ENCODE measurements at places on chromosomes 16 and 17. TPM values are rescaled to one million over a fixed set of nuclear protein-coding genes. Genes with fewer than 3 reads are reported as not detected.

Gene POLG2
- total RNA-seq, result 5.6 TPM

Gene TEKT5
- total RNA-seq, result not detected

Gene ZP2
- total RNA-seq, result 0.22 TPM

Gene C1QTNF8
- not detected for total RNA-seq

DNA sequence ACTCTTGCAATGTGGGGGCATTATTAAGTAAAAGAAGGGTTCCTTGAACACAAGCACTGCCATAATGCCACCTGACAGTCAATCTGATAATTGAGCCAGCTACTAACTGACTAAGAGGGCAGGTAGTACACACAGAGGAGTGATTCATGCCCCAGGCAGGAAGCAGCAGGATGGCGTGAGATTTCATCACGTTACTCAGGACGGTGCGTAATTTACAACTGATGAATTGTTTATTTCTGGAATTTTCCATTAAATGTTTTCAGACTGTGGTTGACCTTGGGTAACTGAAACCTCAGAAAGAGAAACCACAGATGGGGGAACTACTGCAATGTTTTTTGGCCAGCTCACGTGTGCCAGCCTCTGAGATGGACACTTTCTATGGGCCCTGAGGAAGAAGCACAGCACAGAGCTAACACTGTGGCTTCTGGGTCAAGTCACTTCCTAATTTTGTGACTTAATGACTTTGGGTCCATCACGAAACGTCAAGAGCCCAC, 46.7 kb downstream of the C17orf67 start:
- DNase-seq, result peak; percentile 97

DNA sequence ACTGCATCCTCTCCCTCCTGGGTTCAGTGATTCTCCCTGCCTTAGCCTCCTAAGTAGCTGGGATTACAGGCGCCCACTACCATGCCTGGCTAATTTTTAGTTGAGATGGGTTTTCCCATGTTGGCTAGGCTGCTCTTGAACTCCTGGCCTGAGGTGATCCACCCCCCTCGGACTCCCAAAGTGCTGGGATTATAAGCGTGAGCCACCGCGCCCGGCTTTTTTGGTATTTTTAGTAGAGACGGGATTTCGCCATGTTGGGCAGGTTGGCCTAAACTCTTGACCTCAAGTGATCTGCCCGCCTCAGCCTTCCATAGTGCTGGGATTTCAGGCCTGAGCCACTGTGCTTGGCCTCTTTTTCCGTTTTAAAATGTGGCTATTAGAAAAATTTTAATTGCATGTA, 343.8 kb upstream of the RBFOX1 start:
- DNase-seq, result no peak

DNA sequence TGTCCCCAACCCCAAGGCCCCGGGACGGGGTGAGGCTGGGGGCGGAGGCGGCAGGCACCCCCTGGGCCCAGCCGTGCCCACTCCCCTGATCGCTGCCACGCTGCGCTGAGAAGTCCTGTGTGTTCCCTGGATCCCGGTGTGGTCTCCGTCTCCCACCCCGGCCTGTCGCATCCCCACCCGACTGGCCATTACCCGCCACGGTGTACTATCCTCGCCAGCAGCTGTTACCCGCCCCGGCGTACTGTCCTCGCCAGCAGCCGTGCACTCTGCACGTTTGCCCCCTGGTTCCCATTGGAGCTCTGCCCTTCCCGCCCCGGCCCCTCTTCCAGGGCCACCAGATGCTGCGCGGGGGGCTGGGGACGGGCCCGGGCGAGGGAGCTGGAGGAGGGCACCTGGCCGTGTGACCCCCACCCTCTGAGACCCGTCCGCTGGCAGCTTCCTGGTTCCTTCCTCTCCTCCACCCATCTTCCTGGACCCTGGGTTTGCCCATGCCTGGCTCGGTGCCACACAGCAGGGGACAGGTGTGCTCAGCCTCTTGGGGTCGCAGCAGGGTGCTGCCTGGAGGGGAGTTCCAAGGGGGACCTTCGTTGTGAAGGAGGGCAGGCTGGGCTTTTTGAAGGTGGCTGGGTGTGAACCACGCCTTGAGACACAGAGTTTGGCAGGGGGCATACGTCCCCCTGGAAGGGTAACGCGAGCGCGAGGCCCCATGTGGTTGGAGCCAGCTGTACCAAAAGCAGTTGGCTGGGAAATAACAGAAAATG, 19.7 kb downstream of the BAHCC1 start:
- no peak for DNase-seq

DNA sequence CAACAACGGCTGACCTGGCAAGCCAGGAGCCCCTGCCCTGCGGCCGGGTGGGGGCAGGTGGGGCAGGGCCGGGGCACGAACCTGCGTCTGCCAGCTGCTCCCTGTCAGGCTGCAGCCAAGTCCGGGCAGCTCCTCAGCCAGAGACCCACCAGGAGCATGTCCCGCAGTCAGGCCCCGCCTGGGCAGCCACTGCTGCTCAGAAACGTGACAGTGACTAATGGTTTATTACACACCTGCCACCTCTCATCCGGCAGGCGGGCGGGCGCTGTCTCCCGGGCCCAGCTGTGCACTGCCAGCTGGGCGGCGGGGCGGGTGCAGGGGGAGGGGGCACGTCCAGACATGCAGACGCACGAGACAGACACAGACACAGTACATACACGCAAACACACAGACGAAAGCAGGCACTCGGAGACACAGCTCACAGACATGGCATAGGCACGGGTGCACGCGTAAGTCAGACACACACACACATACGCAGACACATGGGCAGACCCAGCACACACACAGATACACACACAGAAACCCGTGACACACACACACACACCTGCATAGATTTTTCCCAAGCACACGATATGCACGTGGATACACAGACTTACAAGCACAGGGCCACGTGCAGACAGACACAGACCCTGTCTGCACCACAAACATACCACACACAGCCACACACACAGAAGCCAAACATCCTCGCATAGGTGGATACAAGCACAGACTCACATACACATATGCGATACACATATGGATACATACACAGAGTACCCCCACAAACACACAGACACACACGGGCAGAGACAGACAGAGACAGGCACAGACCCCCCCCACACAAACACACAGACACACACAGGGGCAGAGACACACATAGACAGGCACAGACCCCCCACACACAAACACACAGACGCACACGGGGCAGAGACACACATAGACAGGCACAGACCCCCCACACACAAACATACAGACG, 248.3 kb upstream of the CIBAR2 start:
- no peak for DNase-seq

- DNase-seq, result no peak
Observed at GRCh38 chr16:164827-165538, 795 bp upstream of the HBM start.

- DNase-seq, result no peak
Observed at GRCh38 chr17:57124053-57124452, 39.0 kb downstream of the AKAP1 start.

- peak; percentile 20 for DNase-seq
Observed at GRCh38 chr17:44970136-44970741, 2.1 kb upstream of the C1QL1 start.

DNA sequence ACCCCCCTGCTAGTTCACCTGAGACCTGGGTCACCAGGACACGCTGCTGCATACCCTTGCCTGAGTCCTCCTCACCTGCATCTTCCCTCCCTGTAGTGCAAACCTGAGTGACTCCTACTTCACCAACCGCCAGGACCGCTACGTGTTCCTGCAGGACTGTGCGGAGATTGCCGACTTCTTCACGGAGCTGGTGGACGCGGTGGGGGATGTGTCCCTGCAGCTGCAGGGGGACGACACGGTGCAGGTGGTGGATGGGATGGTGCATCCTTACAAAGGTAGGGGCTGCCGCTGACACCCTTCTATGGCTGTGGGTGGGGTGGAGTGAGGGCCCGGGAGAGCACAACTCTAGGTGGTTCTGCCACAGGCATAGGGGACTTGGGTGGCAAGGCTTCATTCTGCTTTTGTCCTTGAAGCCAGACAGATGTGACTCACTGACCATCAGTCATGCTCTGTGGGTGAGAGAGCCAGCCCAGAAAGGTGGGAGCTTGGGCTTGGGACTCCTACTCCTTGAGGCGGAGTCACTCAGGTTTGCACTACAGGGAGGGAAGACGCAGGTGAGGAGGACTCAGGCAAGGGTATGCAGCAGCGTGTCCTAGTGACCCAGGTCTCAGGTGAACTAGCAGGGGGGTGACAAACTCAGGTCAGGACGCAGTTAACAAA, 22.3 kb downstream of the PGS1 start:
- no peak for DNase-seq

GRCh38 chr16:90077757-90078578, 837 bp upstream of the PRDM7 start:
- peak; percentile 25 for DNase-seq

DNA sequence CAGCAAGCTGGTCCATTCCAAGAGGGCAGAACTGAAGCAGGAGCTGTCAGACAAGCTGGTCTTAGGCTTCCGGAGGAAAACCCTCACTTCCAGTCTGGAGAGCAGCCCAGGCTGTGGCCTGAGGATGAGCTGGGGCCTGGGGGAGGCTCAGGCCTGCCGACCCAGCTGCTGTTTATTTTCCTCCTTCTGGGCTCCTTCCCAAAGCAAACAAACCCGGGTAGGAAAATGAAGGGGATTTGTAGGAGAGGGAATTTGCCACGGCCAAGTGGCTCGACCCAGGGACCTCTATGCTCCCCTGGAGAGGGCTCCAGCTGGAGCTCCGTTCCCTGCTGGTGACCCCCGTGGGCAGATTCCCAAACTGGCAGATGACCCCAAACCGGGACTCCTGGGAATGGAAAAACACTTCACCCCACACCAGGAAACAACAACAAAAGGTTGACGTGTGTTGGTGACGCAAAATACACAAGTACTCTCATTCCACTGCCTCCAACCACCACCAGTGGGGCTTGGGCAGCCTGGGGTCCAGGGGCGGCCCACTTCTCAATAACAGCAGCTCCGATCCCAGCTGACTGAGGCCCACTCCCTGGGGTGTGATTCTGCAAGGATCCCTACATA, 8.8 kb downstream of the JUP start:
- DNase-seq, result peak; percentile 99

GRCh38 chr16:15873301-15873700, 15.1 kb downstream of the CEP20 start:
- DNase-seq, result no peak

- DNase-seq, result no peak
Observed at GRCh38 chr17:21066394-21066793, 23.6 kb upstream of the USP22 start.

Measured in lung microvascular endothelial cell (primary cell).